ENCODE measurements at places on chromosomes 6 and 20. TPM values are rescaled to one million over a fixed set of nuclear protein-coding genes. Genes with fewer than 3 reads are reported as not detected.

ARMC12 gene
- not detected for total RNA-seq

DNA sequence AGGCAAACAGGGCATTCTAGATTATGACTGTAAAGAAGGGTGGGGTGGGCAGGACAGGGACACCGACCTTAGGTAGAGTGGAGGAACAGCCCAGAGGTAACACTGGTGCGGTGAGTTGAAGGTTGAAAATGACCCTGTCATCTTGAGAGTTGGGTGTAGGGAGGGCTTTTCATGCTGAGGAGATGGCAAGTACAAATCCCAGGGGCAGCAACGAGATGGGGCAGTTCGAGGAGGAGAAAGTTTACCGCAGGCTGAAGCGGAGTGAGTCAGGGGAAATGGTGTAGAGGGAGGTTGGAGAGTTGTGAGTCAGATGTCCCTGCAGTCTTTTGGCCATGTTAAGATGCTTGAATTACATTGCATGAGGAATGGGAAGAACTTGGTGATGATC, 101.1 kb downstream of the HIVEP1 start:
- DNase-seq: peak; percentile 90

- DNase-seq: no peak
These were observed 6.1 kb upstream of the TREML4 start for GRCh38 chr6:41222045-41222444.

IP6K3 gene
- not detected for total RNA-seq

KHDC1 gene
- total RNA-seq: 5.8 TPM

- DNase-seq: no peak
These were observed 37.0 kb downstream of the MC3R start for GRCh38 chr20:56285496-56285895.

DNA sequence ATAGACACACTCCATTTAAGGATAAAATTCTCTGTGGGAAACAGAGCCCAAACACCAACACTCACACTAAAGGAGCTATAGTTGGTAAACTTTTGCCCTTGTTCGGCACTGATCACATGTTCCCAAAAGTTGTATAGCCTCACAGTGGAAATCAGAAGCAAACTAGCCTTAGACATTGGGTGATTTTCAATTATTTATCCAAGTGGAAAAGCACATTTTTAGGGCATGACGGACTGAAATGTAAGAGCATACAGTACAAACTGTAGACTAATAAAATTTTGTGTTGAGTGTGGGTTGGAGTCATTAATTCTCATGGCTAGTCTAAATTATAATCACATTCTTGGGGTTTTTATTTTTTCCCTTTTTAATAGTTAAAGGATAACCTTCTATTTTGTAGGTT, 202.4 kb downstream of the MOXD1 start:
- DNase-seq: peak; percentile 58

DNA sequence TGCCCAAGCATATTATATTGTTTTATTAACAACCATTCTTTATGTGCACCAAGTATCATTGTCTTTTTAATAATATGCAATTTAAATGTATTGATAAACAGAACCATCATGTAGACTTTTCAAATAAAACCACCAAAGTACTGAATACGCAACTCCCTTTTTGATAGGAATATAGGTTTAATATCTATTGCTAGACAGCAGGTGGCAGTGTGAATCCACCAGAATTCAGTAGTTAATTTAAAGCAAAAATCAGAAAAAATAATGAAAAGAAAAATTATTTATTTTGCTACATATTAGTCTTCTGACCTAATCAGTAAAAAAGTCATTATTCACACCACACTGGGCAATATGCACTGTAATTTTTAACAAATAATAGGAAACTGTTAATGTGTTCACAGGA, 143.7 kb downstream of the KLHL32 start:
- DNase-seq: peak; percentile 21

DNA sequence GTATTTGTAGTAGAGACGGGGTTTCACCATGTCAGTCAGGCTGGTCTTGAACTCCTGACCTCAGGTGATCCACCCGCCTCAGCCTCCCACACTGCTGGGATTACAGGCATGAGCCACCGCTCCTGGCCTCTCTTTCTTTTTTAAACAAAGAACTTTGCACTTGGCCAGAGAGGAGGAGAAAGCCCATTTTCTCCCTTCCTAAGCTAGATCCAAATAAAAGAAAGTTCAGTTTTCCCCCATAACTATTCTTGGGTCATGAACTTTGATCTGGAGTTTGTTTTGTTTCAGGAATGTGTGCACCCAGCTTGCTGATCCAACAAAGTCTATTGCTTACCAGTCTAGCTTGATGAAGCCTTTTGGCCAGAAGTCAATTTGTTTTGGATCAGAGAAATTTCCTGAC, 23.4 kb downstream of the KCNS1 start:
- no peak for DNase-seq

- DNase-seq: no peak
These were observed 205.7 kb downstream of the ATXN1 start for GRCh38 chr6:16555550-16555949.

- DNase-seq: no peak
These were observed 57.5 kb downstream of the SOBP start for GRCh38 chr6:107547451-107547840.

ZNF334 gene
- total RNA-seq: 0.54 TPM

DNA sequence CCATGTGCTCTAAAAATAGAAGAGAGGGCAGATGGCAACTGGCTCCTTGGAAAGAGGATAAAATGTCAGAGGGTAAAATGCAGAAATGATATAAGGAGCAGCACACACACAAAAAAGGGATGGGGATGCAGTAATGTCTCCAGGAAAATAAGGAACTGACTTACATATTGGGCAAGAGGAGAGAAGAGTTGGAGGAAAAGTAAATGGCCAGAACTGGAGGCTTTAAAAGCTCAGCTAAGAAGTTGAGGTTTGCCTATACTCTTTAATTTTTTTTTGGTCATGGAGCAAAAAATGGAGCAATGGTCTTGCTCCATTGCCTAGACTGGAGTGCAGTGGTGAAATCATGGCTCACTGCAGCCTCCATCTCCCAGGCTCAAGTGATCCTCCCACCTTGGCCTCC, 93.7 kb downstream of the SULF2 start:
- no peak for DNase-seq

- peak; percentile 72 for DNase-seq
These were observed 24.9 kb downstream of the TGM2 start for GRCh38 chr20:38139977-38140753.

DNAAF9 gene
- total RNA-seq: 3.5 TPM

DNA sequence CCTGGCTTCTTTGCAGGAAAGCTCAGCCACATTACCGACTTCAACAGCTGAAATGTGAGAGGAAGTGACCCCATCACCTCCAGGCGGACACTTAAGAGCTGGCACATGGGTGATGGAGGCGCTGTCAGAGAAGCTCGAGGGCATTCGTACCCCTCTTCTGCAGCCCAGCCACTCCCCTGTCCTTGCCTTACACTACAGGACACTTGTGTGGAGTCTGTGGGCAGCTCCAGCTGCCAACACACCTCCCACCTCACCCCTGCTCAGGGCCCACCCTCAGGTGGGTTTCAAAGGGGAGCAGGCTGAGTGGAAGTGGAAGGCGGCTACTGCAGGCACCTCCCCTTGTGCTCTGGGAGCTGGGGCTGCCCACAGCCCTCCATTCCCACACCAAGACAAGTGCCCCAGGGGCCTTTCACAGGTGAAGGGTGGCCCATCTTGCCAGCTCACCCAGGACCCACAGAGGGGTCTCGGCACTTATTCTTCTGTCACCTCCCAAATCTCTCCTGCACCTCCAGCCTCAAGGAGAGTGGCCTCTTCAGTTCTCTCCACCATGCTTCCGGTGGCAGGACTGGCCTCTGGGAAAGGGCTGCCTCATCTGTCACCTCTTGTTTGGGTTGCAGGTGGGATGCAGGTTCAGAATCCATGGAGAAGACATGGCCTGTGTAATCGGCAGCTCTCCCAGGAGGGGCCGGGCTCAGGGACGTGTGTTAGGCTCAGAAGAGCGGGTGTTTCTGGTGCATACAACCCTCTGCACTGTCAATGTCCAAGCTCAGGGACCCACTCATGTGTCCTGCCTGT, 49.8 kb downstream of the IRF4 start:
- DNase-seq: no peak

FAXC gene
- total RNA-seq: 12.2 TPM

- DNase-seq: no peak
These were observed 520.7 kb downstream of the QKI start for GRCh38 chr6:163935158-163935762.

GUCA1A gene
- not detected for total RNA-seq

ZBTB46 gene
- total RNA-seq: 3.4 TPM

GRCh38 chr20:56995635-56996075, 270.8 kb downstream of the BMP7 start:
- peak; percentile 36 for DNase-seq

All from Daoy (cell line).